ENCODE measurements at places on chromosomes 5 and 9. TPM values are rescaled to one million over a fixed set of nuclear protein-coding genes. Genes with fewer than 3 reads are reported as not detected.

Gene SPATA31E1
- not detected for total RNA-seq

Gene SARDH
- 4.2 TPM for total RNA-seq

Gene DMRT2
- total RNA-seq: 1.0 TPM

Gene PPP3R2
- total RNA-seq: not detected

Gene PPP2R2B
- 1.8 TPM for total RNA-seq

Gene PLPP6
- 21.2 TPM for total RNA-seq

Gene ETF1
- 77.6 TPM for total RNA-seq

Gene PCDHGB6
- 23.1 TPM for total RNA-seq

Gene FBP2
- not detected for total RNA-seq

Gene C9
- total RNA-seq: not detected

Gene KLF4
- 9.2 TPM for total RNA-seq

Gene REEP2
- total RNA-seq: 20.0 TPM

Gene SLC34A3
- total RNA-seq: 0.27 TPM

Gene RASGRF2
- total RNA-seq: 0.62 TPM

Gene ACOT12
- total RNA-seq: not detected

Gene SLC6A7
- not detected for total RNA-seq

Gene CAVIN4
- 14.5 TPM for total RNA-seq

Gene PLAA
- total RNA-seq: 46.0 TPM

Gene FGD3
- total RNA-seq: 12.0 TPM

Gene FOXD4L5
- 0.29 TPM for total RNA-seq

Gene ZCCHC9
- total RNA-seq: 30.6 TPM

Gene BARX1
- total RNA-seq: 3.3 TPM

Gene ERBIN
- total RNA-seq: 77.4 TPM

Gene SPATA6L
- total RNA-seq: 7.1 TPM

Gene ANXA2R
- 0.87 TPM for total RNA-seq

Gene PDE6A
- total RNA-seq: not detected

Gene ELL2
- 124 TPM for total RNA-seq

Gene COL27A1
- 162 TPM for total RNA-seq

Gene BHMT
- 1.4 TPM for total RNA-seq

Gene PCDHB2
- total RNA-seq: 75.5 TPM

Gene LRRC19
- total RNA-seq: not detected

Gene RMND5B
- 48.5 TPM for total RNA-seq

Gene IFNA2
- total RNA-seq: not detected

Gene CYLC2
- not detected for total RNA-seq

Gene PCDHB11
- 4.7 TPM for total RNA-seq

Gene TEK
- not detected for total RNA-seq

Gene PDLIM4
- total RNA-seq: 14.3 TPM

Gene GDA
- total RNA-seq: 5.8 TPM

Gene IFNE
- 3.6 TPM for total RNA-seq

Gene ADAMTS16
- total RNA-seq: 40.7 TPM

Gene WDR31
- total RNA-seq: 5.1 TPM
